ENCODE measurements at places on chromosomes 16 and 17.
A peak's percentile ranks its signal among the peaks of the same experiment; 100 is the strongest.

DNA sequence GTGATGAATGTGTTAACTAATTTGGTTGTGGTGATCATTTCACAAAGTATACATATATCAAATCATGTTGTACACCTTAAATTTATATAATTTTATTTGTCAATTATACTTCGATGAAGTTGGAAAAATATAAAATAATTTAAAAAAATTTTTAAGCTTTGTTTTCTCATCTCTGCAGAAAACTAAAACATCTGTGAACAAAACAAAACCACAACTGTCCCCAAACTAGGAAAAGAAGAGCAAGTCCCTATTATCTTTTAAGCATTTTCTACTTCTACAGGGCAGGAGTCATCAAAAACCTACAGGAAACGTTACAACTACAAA, 6.5 kb downstream of the HSDL1 start:
- DNase-seq = no peak

DNA sequence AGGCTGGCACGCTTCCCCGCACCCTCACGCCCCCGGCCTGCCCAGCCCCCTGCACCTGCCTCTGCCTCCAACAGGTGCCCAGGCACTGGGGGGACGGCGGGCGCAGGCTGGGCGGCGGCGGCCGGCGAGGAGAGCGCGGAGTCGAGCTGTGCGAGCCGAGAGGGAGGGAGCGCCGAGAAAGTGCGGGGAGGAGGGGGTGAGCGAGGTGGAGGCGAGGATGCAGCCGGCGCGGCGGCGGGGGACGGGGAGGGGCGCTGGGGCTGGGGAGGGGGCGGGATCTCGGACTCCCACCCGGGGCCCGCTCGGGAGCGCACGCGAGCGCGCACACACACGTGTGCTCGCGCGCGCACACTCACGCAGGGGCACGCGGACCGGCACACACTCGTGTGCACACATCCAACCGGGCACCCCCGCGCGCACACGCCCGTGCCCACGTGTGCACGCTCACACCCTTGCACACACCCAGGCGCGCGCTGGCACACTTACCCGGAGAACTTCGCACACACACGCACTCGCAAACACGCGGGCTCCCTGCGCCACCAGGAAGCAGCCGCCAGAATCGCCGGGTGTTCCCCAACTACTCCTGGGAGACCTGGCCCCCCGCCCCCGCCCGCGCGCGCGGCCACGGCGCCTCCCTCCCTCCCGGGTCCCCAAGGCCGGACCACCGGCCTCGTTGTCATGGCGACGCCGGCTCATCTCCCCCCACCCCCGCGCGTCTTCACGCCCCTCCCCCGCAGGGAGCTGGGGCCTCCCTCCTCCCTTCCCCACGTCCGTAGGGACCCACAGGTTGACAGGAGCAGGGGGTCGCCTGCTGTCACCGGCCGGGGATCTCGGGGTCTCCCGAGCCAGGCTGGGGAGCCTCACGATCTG, at the start of gene DOC2A:
TSS of gene DOC2A (minus strand) at position 184 of the 870 bp plus-strand sequence. CDS start 805 bp downstream, outside the sequence.
- DNase-seq = no peak

DNA sequence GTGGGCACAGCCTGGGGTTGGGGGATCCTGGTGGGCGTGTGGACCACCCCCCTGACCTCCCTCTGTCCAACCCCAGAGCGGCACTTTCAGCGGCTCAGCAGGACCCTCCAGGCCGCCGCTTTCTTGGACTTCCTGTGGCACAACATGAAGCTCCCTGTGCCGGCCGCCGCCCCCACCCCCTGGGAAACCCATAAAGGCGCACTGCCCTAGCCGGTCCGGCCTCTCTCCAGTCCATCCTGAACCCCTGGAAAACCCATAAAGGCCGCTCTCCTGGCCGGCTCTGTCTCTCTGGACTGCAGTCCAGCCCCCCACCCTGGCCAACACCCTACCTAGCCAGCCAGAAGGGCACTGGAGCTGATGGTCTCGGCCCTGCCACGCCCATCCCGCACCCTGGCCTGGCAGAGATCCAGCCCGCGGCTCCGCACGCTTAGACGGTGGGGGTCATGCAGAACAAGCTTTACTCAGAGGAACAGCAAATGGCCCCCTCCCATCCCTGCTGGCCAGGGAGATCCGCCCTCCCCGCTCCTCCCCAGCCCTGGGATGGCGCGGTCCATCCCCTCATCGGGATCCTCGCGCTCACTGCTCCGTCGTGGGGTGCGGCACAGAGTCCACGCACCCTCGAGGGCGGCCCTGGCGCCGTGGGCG, 2.7 kb downstream of the NOXO1 start:
- DNase-seq = no peak

- DNase-seq = no peak
Measured at GRCh38 chr17:57048096-57048495, 37.0 kb upstream of the AKAP1 start.

GRCh38 chr17:33112763-33113162, 121.1 kb downstream of the SPACA3 start:
- DNase-seq = no peak

DNA sequence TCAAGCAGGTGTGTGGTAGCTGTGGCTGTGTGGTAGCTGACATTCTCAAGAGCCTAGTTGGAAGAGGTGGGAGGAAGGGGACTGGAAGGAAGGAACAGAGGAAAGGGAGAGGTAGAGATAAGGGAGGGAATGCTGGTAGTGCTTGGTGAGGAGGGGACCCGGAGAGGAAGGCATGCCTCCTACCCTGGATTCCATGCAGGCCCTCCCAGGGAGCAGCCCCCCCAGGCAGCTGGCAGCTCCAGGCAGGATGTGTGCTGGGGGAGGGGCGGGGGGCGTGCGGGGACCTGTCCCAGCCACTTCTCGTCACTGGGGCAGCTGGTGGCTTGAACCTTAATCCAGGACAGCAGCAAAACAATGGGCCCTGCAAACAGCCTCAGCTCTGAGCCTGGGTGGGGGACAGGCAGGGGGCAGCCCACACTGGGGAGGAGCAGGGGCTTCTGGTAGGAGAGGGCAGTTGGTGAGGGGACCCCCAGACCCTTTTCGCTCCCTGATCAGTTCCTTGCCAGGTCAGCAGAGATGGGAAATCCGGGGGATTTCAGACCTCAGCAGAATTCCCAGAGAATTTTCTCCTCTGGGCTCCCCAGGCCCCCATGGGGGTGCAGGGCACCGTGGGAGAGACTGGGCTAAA, 27.1 kb downstream of the ARHGAP23 start:
- no peak for DNase-seq

- no peak for DNase-seq
Measured at GRCh38 chr16:63223851-63224250, 1187.6 kb upstream of the CDH8 start.

DNA sequence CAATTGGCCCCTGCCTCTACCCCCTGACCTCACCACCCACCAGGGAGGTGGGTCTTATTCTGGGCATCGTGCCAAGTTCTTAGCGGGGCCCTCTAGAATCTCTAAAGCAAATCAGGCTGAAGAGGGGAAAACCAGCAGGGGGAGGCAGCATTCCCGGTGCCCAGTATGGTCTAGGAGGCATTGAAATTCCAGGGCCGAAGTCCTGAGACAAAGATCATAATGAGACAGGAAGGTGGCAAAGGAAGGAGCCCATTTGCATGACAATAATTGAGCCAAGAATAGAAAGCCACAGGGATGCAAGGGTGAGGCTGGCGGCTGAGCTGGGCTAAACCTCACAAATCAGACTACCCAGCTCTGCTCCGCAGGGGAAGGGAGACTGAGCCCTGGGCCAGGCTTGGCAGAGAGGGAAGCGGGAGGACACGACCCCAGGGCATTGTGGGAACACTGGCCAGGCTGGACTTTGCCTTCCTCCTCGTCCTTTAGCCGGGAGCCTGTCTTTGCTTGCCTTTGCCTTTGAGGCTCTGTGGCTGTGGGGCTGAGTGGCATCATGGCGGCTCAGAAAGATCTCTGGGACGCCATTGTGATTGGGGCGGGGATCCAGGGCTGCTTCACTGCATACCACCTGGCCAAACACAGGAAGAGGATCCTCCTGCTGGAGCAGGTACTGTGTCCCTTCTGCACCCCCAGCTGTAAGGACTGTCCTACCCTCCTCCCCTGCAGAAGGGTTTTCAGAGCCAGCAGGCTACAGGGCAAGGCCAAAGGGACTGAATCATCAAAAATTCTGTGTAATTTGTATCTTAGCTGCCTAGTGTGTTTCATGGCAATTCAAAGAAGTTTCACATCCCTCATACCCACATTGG, at the start of gene PIPOX:
TSS of gene PIPOX (plus strand) at position 463 of the 860 bp plus-strand sequence. CDS start at position 548, 85 bp downstream.
- DNase-seq = no peak

GRCh38 chr16:90008708-90009145, 10.5 kb downstream of the DBNDD1 start:
- DNase-seq = no peak

- DNase-seq = no peak
Measured at GRCh38 chr16:51464996-51465395, 313.9 kb upstream of the SALL1 start.

DNA sequence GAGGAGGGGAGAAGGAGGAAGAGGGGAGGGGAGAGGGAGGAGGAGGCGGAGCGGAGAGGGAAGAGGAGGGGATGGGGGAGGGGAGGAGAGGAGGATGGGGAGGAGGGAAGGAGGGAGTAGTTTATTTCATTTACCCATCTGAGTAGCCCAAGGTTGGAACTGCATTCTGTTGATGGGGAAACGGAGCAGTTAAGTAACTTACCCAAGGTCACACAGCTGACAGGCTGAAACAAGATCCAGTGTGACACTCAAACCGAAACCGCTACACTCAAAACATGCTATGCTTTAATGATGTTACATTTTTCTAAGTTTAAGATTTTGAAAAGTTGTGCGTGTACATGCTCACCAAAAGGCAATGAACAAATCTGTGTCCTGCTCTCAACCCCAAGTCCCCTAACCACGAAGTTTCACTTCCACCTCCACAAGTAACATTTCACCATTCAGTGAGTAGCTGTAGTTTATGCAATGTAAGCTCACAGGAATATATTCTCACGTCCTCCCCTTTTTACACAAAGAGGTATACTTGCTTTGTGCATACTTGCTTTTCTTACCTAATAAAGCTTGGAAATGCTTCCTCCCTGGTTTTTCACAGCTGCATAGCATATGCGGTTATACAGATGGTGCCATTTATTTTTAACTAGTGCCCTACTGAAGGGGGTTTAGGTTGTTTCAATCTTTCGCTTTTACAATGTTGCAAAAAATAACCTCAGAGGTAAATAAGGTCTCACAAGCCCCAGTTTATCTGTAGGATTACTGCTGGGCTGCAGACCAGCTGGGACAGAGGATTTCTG, 275.3 kb downstream of the PARN start:
- DNase-seq = no peak

- DNase-seq = no peak
Measured at GRCh38 chr16:66326991-66327513, 39.4 kb upstream of the CDH5 start.

DNA sequence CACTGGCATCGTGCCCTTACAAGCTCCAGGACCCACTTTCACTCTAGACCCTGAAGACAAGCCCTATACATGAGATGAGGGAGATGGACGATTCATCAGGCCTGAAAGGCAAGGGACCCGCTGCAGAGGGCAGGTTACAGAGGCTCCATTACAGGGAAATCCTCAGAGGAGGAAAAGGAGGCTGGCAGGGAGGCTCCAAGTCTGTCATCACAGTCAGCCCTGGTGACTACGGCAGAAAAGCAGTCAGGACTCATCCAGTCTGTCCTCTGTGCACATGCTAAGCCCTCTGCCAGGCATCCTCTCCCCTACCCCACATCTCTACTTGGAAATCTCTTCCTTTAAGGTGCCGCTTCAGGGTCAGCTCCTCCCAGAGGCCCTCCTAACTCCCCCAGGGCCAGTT, 197.7 kb upstream of the CDH5 start:
- peak; percentile 36 for DNase-seq

DNA sequence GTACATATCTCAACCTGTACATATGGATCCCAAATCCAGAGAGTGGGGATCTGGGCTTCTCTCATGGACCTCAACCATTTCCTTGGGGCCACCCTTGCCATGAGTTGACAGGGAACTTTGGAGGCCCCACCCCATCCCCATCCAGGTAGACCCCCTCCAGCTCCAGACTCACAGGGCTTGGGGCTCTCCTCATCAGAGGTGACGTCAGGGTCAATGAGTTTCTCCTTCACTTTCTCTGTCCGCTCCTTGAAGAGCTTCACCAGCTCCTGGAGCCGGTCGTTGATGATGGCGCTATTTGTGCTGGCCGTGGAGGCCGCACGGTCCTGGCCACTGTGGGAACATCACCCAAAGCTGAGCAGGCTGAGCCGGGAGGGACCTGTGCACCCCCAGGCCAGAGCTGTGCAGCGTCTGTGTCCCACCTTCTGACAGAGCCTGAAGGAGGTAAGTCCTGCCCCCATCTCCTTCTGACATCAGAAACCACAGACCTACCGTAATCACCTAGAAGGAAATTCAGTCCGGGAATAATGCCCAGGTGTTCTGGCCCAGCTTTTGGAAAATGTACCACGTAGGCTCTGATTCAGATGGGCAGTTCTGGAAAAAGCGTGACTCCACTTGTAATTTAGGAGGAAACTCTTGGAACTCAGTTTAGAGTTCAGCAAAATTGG, 50.6 kb downstream of the CNGB1 start:
- DNase-seq = no peak

GRCh38 chr16:81729451-81729850, 49.6 kb upstream of the PLCG2 start:
- DNase-seq = no peak

- DNase-seq = no peak
Measured at GRCh38 chr16:14530046-14530445, 100.0 kb downstream of the PARN start.
